ENCODE measurements at places on chromosomes 7 and 10.

- H3K27ac ChIP-seq: no peak overlapping the region
- H3K36me3 ChIP-seq: no peaks in the 10 kb centered on the region
- peaks cover 6% of the 10 kb centered on the region for H3K4me1 ChIP-seq
- DNase-seq: no peak
Observed at GRCh38 chr7:114293289-114294012, 121.2 kb upstream of the FOXP2 start.

GRCh38 chr10:52984169-52984568 is 211.6 kb upstream of the MBL2 start:
- peak overlapping the region; percentile 13 for H3K27ac ChIP-seq
- no peaks in the 10 kb centered on the region for H3K27me3 ChIP-seq

DNA sequence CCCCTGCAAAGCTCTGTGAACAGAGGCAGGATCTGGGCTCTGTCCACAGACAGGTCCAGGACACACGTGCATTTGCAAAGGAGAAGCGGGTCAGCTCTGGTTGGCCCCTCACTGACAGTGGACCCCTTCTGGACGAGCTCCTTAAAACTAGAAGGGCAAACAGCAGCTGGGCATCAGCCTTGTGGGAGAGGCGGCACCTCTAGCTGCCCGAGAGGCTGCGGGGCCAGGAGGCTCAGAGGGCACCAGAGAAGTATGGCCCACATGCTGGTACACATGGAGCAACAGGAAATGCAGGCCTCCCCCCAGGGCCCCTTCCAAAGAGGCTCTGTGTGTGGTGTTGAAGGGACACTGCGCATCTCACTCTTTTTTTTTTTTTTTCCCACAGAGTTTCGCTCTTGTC is 233.0 kb upstream of the TCERG1L start:
- no peak overlapping the region for H3K4me3 ChIP-seq
- H3K4me1 ChIP-seq: no peaks in the 10 kb centered on the region
- H3K36me3 ChIP-seq: no peaks in the 10 kb centered on the region
- peaks cover 69% of the 10 kb centered on the region for H3K27me3 ChIP-seq

DNA sequence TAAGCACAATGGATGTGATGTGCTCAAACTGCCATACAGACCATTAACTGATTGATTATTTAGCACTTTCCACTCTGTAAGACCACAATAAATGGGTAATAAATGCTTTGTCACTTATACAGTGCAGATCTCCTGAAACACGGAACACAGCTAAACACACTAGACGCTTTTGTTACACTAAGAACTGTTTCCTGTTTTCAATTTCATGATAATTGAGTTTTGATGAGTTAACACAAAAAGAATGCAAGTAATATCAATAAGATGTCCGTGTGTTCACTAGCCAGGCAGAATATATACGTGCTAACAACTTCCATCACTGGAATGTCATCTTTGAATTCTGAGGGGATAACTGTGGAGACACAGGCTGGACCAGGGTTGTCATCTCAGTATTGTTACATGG is 178.8 kb downstream of the SKAP2 start:
- H3K36me3 ChIP-seq: no peaks in the 10 kb centered on the region
- no peak for DNase-seq
- no peaks in the 10 kb centered on the region for H3K27me3 ChIP-seq
- peaks cover 87% of the 10 kb centered on the region for H3K4me1 ChIP-seq

GRCh38 chr10:115884331-115884730 is 388.7 kb downstream of the GFRA1 start:
- DNase-seq: no peak
- H3K27ac ChIP-seq: no peak overlapping the region
- H3K4me1 ChIP-seq: peaks cover 4% of the 10 kb centered on the region
- peaks cover 2% of the 10 kb centered on the region for H3K27me3 ChIP-seq
- H3K4me3 ChIP-seq: no peak overlapping the region

GRCh38 chr7:33926535-33926934 is 21.2 kb downstream of the BMPER start:
- H3K27ac ChIP-seq: no peak overlapping the region
- no peak overlapping the region for H3K4me3 ChIP-seq
- no peak for DNase-seq
- H3K4me1 ChIP-seq: no peaks in the 10 kb centered on the region

DNA sequence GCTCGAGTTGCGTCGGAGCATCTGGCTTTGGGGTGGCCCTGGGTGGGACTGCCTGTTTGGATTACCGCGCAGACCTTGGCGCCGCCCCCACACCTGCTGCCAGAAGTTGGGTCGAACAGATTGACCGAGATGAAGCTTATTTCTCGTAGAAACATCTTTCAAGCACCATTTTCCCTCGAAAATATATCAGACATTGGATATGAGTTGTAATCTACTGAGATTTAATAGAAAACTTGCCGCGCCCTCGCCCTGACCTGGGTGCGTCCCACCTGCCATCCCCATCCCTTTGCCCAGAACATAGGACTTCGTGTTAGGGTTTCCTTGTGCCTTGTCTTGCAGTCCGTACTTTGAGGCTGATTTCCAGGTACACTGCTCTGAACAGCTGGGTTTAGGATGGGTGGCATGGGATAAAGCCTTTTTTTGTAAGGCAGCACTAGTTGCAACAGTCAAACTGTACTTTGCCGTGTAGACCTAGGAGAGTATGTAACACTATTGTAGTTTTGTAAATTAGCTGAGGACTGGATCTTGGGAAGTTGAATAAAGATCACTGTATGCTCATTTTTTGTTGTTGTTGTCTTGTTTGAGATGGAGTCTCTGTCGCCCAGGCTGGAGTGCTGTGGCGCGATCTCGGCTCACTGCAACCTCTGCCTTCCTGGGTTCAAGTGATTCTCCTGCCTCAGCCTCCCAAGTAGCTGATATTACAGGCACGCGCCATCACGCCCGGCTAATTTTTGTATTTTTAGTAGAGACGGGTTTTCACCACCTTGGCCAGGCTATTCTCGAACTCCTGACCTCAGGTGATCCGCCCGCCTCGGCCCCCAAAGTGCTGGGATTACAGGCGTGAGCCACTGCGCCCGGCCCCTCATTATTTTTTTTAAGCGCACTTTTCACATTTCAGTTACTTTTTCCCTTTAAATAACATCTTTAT is 978 bp downstream of the OGDH start:
- no peak for DNase-seq
- peak overlapping the region; percentile 97 for H3K4me3 ChIP-seq
- peak overlapping the region; percentile 94 for H3K27ac ChIP-seq
- H3K27me3 ChIP-seq: no peaks in the 10 kb centered on the region
- H3K4me1 ChIP-seq: peaks cover 20% of the 10 kb centered on the region
- H3K36me3 ChIP-seq: no peaks in the 10 kb centered on the region

DNA sequence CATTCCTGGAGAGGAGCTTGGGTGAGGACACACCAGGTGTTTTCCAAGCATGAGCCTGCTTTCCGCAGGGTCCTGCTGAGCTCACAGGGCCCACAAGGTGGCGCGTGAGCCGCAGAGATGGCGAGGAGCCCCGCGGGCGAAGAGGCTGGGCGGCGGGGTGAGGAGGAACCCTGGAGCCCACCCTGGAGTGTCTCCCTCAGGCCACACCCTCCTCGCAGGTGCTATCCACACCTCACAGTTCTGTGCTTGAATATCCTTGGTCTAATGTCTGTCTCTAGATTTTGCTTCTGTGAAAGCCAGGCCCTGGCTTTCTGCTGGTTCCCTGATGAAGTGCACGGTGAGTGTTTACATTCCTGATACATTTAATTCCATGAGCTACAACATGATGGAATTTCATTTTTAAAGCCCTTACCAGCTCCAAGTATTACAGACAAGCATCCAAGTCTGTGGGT is 433.6 kb downstream of the ACTR3B start:
- no peaks in the 10 kb centered on the region for H3K36me3 ChIP-seq
- DNase-seq: no peak
- no peak overlapping the region for H3K4me3 ChIP-seq
- H3K27me3 ChIP-seq: no peaks in the 10 kb centered on the region
- H3K4me1 ChIP-seq: no peaks in the 10 kb centered on the region
- H3K27ac ChIP-seq: no peak overlapping the region

DNA sequence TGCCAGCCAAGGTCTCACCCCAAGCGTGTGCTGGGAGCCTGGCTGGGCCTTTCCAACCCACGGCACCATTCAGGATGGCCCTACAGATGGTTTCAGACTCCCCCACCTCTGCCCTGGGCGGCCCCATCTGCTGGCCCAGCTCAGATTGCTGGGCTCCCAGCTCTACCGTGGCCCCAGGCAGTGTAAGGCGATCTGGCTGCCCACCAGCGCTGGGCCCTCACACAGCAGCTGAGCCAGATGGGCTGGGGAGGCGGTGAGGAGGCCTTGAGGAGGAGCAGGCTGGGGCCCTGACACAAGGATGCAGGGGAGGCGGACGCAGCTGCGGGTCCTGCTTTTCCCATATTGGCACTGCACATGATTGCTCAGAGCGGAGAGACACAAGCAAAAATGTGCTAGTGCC is 162.8 kb downstream of the NRF1 start:
- H3K4me1 ChIP-seq: peaks cover 5% of the 10 kb centered on the region
- H3K27me3 ChIP-seq: peaks cover 40% of the 10 kb centered on the region
- H3K4me3 ChIP-seq: no peak overlapping the region
- no peak overlapping the region for H3K27ac ChIP-seq

DNA sequence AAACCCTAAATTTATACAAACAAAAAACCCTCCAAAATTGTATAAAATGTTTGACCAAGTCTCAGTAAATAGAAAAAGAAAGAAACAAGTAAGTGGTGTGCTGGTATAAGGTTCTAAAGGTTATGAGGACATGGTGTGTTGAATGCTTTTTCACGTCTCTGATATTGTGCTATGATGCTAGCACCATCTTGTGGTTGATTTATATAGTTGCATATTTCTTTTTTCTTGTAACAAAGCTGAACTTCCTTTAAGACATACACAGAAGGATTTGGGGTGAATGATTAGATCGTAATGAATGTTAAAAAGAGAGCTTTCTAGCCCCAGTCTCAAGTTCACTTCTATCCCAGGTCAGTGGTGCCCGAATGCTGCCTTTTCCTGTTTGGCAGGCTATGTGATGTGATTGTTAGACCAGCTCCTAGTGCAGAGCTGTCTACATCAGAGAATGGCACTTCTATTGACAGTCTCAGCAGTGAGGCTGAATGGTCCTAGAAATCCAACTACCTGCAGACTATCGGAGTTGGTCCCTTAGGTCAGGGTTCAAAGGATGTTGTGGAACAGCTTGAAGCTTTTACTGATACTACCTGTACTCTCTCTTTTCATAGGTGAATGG is 25.0 kb downstream of the VTI1A start:
- DNase-seq: no peak
- no peak overlapping the region for H3K4me3 ChIP-seq
- H3K36me3 ChIP-seq: peaks cover 2% of the 10 kb centered on the region
- no peak overlapping the region for H3K27ac ChIP-seq
- H3K4me1 ChIP-seq: no peaks in the 10 kb centered on the region
- no peaks in the 10 kb centered on the region for H3K27me3 ChIP-seq

DNA sequence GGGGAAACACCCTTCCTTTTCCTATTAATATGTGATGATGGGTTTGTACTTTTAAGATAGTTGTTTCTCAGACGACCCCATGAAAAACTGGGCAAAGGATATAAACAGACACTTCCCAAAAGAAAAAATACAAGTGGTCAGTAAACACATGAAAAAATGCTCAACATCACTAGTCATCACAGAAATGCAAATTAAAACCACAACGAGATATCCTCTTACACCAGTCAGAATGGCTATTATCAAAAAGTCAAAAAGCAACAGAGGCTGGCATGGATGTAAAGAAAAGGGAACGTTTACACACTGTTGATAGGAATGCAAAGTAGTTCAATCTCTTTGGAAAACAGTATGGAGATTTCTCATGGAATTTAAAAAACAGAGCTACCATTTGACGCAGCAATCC is 111.4 kb upstream of the ZEB1 start:
- H3K4me1 ChIP-seq: no peaks in the 10 kb centered on the region
- H3K27ac ChIP-seq: no peak overlapping the region
- H3K27me3 ChIP-seq: peaks cover 2% of the 10 kb centered on the region
- H3K4me3 ChIP-seq: no peak overlapping the region

GRCh38 chr10:128325788-128326187 is 199.6 kb upstream of the MKI67 start:
- no peak overlapping the region for H3K27ac ChIP-seq
- H3K27me3 ChIP-seq: peaks cover 23% of the 10 kb centered on the region
- H3K4me1 ChIP-seq: no peaks in the 10 kb centered on the region
- no peak overlapping the region for H3K4me3 ChIP-seq
- no peak for DNase-seq

DNA sequence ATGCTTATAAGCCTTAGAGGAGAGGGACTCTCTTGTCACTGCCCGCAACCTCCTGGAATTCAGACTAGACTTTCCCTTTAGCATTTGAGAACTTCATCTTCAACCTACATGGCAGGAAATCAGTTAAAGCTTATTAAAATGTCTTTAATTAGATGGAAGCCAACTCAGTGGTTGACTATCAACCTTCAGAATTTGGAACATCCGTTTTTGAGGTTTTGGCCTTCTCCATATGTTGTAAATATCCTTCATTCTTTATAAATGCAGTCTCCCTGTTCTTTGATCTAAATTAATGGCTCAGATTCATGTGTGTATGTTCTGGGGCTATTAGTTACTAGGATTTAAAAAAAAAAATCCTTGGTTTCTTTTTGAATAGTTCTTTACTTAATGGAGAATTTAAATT is 85.0 kb downstream of the ANKRD61 start:
- H3K4me1 ChIP-seq: no peaks in the 10 kb centered on the region
- H3K4me3 ChIP-seq: no peak overlapping the region
- DNase-seq: no peak
- no peak overlapping the region for H3K27ac ChIP-seq

DNA sequence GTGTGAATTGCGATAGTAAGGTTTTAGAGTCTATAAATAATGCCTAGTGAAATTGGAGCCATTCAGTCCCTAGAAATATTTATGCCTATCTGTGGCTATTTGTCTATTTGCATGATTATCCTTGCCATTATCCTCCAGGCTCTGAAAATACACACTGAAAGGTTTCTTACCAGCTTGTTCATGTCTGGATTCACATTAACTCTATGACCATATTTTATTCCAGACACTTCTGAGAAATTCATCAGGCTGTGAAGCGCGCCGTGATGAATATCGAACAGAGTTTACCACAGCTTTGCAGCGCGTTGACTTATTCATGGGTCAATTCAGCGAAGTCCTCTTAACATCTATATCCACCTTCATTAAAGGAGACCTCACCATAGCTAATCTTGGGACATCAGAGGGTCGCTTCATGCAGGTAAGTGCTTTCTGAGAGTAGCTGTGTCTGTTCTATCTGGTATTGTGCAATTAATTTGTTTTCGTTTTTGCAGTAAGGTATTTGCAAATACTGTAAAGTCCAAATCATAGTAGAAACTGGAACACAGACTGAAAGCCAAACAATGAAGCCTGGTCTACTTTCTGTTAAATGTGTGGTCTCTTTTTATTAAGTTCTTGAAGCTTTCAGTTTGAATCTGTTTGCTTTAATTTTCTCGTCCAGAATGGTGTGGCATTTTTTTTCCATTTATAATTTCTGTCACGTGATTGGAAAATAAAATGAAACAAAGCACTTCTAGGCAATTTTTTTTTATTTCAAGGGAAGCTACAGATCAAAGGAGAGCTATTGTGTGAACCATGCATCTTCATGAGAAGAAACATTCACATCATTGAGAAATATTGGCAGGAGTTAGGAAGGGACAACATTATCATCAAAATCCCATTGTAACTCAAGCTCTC is 59.7 kb downstream of the MET start:
- no peak overlapping the region for H3K4me3 ChIP-seq
- no peak for DNase-seq
- no peak overlapping the region for H3K27ac ChIP-seq
